Cardiac muscle cell (in vitro differentiated cells and primary cell): ENCODE measurements at places on chromosomes 4 and X. TPM values are rescaled to one million over a fixed set of nuclear protein-coding genes. Genes with fewer than 3 reads are reported as not detected.
A peak's percentile ranks its signal among the peaks of the same experiment; 100 is the strongest.

Gene CCDC158
- not detected in 2 replicates for total RNA-seq

Gene MAGEE1
- 5.8 and 6.3 TPM in 2 replicates for total RNA-seq

Gene RPL10
- total RNA-seq = 2,299 and 4,006 TPM in 2 replicates

Gene NLGN4X
- total RNA-seq = 6.9 and 9.5 TPM in 2 replicates

DNA sequence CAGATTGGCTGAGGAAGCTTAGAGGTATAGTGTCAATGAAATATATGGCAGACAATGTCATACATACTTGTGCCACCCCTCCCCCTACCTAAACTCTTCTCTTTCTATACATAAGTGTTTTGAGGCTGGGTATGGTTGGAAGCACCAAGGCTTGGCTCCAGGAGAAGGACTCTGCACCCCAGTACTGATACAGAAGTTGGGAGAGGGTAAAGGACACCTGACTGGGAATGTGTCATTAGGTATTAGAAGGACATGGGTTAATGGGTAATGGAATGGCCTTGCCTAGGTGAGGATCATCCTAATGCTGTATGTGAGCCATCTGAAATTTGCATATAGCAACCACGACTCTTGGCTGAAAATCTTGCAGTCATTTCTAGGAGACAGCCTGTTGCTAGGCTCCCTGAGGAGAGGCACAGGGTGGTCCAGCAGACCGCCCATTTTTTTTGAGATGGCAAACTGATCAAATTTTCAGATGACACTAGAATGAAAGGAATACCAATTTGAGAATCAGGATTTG lies 26.8 kb upstream of the AP1S2 start:
- H3K27ac ChIP-seq = no peak overlapping the region
- no peaks in the 10 kb centered on the region for H3K36me3 ChIP-seq
- H3K4me3 ChIP-seq = no peak overlapping the region

GRCh38 chr4:75327804-75328512 lies 186.2 kb downstream of the RCHY1 start:
- no peaks in the 10 kb centered on the region for H3K27me3 ChIP-seq
- H3K4me3 ChIP-seq = no peak overlapping the region
- no peak overlapping the region for H3K27ac ChIP-seq
- no peaks in the 10 kb centered on the region for H3K36me3 ChIP-seq

GRCh38 chrX:31608638-31609037 lies 536.8 kb upstream of the FTHL17 start:
- no peak overlapping the region for H3K27ac ChIP-seq
- H3K36me3 ChIP-seq = no peaks in the 10 kb centered on the region
- no peaks in the 10 kb centered on the region for H3K27me3 ChIP-seq
- H3K4me1 ChIP-seq = no peaks in the 10 kb centered on the region
- no peak for DNase-seq

DNA sequence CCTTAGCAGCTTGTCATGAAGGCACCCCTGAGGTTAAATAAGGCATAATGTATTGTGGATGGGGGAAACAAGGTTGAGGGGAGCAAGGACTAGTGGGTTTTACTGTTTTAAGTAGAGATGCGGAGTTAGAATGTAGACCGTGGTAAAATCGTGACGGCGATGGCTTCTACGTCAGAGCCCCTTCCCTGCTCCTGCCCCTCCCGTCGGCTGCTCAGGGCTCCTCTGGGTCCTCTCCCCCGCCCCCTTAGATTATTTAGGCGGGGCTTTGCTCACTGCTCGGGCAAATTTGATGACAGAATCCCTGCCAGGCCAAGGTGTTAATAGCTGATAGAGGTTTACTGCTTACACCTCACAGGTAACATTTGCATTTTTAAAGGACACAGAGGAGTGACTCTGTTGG lies 2.3 kb downstream of the FRMPD3 start:
- no peaks in the 10 kb centered on the region for H3K36me3 ChIP-seq
- H3K27ac ChIP-seq = no peak overlapping the region
- peaks cover 3% of the 10 kb centered on the region for H3K4me1 ChIP-seq
- DNase-seq = peak; percentile 52
- H3K4me3 ChIP-seq = no peak overlapping the region
- H3K27me3 ChIP-seq = peaks cover 15% of the 10 kb centered on the region

GRCh38 chr4:69727926-69728325 lies 32.5 kb downstream of the SULT1B1 start:
- no peaks in the 10 kb centered on the region for H3K4me1 ChIP-seq
- no peaks in the 10 kb centered on the region for H3K27me3 ChIP-seq
- H3K36me3 ChIP-seq = no peaks in the 10 kb centered on the region
- no peak overlapping the region for H3K4me3 ChIP-seq
- H3K27ac ChIP-seq = no peak overlapping the region

- no peak overlapping the region for H3K4me3 ChIP-seq
- H3K27ac ChIP-seq = no peak overlapping the region
- H3K36me3 ChIP-seq = no peaks in the 10 kb centered on the region
- no peaks in the 10 kb centered on the region for H3K4me1 ChIP-seq
These were observed 279.8 kb downstream of the UNC5C start for GRCh38 chr4:95268819-95269565.

DNA sequence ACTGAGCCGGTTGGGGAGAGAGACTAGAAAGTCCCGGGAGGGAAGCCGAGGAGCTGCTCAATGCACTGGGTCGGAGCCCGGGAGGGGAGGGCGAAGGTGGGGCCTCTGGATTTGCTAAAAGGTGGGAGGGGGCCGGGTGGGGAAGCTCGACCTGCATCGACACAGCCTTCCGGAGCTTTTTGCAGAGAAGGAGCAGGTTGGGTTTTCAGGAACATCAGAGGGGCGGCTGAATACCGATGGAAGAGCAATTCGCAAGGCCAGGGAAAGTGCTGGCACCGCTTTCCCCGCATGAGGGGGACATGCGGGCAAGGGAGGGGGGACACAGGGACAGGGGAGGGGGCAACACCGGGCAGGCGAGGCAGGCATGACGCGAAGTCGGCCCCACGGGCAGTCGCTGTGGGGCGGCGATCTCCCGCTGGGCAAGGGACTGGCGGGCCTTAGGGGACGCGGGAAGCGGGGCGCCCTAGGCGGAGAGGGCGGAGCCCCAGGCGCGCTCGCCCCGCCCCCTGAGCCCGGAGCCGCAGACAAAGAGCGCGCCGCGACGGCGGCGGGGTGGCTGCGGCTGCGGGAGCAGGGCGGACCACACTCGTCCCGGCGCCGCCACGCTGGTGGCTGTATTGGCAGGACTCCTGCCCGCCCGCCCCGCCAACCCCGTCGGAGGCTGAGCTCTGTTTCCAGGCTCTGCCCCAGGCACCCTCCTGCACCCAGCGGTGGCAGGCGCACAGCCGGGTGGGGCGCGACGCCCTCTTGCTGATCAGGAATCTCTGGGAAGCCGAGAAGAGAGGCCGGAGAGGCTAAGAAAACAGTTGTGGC lies 11.6 kb downstream of the PDZD4 start:
- peak overlapping the region; percentile 25 for H3K4me3 ChIP-seq
- H3K27me3 ChIP-seq = no peaks in the 10 kb centered on the region
- DNase-seq = peak; percentile 12
- H3K27ac ChIP-seq = no peak overlapping the region
- H3K4me1 ChIP-seq = no peaks in the 10 kb centered on the region

GRCh38 chrX:47311932-47312774 lies 58.2 kb upstream of the ZNF157 start:
- H3K4me3 ChIP-seq = no peak overlapping the region
- H3K27me3 ChIP-seq = no peaks in the 10 kb centered on the region
- no peaks in the 10 kb centered on the region for H3K4me1 ChIP-seq
- H3K27ac ChIP-seq = no peak overlapping the region
- peak; percentile 46 for DNase-seq

DNA sequence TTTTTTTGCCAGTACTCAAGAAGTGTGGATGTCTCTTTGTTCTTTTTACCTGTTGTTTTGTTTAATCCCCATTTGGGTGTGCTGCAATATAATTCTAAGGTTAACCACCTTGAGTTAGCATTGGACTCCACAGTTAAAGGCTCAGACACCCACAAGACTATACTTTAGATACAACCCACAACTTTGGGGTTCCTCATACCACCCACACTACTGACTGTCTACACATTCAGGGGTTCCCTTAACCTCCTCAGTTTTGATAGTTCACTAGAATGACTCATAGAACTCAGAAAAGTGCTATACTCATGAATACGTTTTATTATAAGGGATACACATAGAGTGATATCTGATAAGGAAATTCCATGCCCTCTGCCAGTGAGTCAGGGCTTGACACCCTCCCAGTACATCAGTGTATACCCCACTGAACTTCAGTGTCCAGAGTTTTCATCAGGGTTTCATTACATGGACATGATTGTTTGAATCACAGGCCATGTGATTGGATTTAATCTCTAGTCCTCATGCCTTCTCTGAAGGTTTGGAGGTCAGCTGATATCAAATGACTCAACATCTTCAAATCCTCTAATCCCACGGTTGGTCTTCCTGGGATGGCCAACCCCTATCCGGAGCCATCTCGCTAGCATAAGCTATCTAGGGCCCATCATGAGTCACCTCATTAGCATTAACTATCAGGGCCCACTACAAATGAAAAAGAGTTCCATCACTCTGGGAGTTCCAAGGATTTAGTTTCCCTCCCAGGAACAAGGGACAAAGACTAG lies 357.7 kb upstream of the EMCN start:
- no peak for DNase-seq
- H3K4me3 ChIP-seq = no peak overlapping the region
- H3K27me3 ChIP-seq = no peaks in the 10 kb centered on the region
- no peaks in the 10 kb centered on the region for H3K36me3 ChIP-seq
- no peak overlapping the region for H3K27ac ChIP-seq

DNA sequence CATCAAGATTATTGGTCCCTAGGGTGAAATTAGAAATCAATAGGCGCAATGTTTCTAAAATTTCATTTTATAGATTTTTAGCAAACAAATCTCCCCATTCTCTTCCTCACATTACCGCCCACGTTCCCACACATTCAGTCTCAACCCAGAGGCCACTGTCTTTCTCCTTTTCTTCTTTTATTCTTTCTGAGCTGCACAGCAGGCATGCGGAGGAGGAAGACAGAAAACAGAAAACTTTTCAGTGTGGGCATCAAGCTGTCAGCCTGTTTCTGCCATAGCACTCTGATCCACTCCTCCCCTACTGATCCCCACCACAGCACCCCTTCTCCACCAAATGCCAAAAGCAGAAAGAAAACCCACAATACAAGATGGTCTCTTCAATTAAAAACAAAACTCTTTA lies 94.8 kb upstream of the ADAMTS3 start:
- peaks cover 3% of the 10 kb centered on the region for H3K4me1 ChIP-seq
- no peaks in the 10 kb centered on the region for H3K36me3 ChIP-seq
- no peak overlapping the region for H3K4me3 ChIP-seq

DNA sequence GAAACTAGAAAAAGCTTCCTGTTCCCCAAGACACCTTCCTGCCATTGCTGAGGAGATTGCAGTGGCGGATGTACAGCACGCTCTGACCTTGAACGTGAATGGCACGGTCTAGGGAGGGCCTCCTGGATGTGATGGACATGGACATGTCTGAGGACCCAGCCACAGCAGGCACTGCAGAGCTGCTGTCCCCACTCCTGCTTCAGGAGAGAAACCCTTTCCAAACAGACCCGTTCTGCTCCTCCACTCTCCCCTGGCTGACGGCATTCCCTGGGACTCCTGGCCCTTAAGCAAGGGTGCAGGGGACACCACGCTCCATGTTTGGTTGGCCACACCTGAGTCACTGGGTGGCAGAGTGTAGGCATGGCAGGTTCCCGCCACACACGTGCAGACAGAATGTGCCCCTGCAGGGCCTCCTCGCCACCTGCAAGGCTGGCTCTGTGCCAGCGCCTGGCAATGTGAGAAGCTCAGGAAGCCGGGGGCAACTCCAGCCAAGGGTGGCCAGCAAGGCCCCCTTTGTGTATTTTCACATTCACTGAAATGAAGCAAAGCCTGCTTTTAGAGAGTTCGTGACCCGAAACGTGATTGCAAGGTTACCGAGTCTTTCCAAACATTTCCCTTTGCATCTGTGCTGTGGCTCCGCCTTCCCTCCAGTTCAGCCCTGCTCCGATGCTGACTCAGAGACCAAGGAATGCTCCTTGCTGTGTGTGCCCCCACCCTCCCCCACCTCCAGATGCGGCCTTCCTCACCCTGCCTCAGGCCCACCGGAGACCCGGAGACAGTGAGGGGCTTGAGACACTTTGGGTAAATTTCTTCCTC lies 46.1 kb downstream of the HTRA3 start:
- peak overlapping the region; percentile 2 for H3K27ac ChIP-seq
- H3K4me1 ChIP-seq = peaks cover 25% of the 10 kb centered on the region
- no peaks in the 10 kb centered on the region for H3K27me3 ChIP-seq
- DNase-seq = peak; percentile 87
- H3K36me3 ChIP-seq = no peaks in the 10 kb centered on the region

GRCh38 chrX:44088510-44089144 lies 115.4 kb upstream of the NDP start:
- no peaks in the 10 kb centered on the region for H3K4me1 ChIP-seq
- no peak overlapping the region for H3K27ac ChIP-seq
- no peak for DNase-seq
- H3K27me3 ChIP-seq = no peaks in the 10 kb centered on the region
- H3K36me3 ChIP-seq = no peaks in the 10 kb centered on the region
